Stomach (tissue), 19 donors: ENCODE measurements at places on chromosomes 5 and 9. TPM values are rescaled to one million over a fixed set of nuclear protein-coding genes. Genes with fewer than 3 reads are reported as not detected.

ITGA2 gene
- polyA plus RNA-seq = 3.7 TPM

PLAC8L1 gene
- not detected for polyA plus RNA-seq

FYB1 gene
- 2.4 TPM for polyA plus RNA-seq

IL31RA gene
- polyA plus RNA-seq = not detected

MAMDC4 gene
- polyA plus RNA-seq = 1.1 TPM

PANK3 gene
- polyA plus RNA-seq = 4.8 TPM

SLC24A2 gene
- not detected for polyA plus RNA-seq

PCDHB5 gene
- 0.31 TPM for polyA plus RNA-seq

PCSK5 gene
- 1.0 TPM for polyA plus RNA-seq

ANKRD31 gene
- not detected for polyA plus RNA-seq

TRMT10B gene
- 4.1 TPM for polyA plus RNA-seq

IFNA13 gene
- not detected for polyA plus RNA-seq

PCDHB12 gene
- 0.19 TPM for polyA plus RNA-seq

CRHBP gene
- 0.10 TPM for polyA plus RNA-seq

ADAMTS19 gene
- 0.05 TPM for polyA plus RNA-seq

C5orf34 gene
- polyA plus RNA-seq = 1.5 TPM

MARCOL gene
- not detected for polyA plus RNA-seq

CCDC192 gene
- polyA plus RNA-seq = 0.10 TPM
